ENCODE measurements at places on chromosomes 12 and 14.

GRCh38 chr14:60722357-60723115 is 1.6 kb downstream of the SIX4 start:
- peak; percentile 47 for DNase-seq

DNA sequence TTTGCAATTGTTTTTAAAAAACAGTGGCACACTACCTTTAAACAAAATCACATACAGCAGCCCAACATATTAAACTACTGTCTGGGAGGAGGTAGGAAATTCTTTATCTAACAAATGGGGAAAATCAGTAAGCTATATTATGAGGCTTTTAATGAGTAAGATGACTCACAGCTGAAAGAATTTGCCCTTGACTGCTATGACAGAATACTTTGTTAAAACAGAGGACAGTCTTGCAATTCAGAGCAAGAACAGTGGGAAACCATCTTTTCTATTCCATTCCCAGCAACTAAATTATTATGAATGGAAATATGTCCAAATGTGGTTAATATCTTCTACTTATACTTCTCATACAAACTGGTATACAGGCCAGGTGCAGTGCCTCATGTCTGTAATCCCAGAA is 49.2 kb upstream of the SGPP1 start:
- DNase-seq = no peak

DNA sequence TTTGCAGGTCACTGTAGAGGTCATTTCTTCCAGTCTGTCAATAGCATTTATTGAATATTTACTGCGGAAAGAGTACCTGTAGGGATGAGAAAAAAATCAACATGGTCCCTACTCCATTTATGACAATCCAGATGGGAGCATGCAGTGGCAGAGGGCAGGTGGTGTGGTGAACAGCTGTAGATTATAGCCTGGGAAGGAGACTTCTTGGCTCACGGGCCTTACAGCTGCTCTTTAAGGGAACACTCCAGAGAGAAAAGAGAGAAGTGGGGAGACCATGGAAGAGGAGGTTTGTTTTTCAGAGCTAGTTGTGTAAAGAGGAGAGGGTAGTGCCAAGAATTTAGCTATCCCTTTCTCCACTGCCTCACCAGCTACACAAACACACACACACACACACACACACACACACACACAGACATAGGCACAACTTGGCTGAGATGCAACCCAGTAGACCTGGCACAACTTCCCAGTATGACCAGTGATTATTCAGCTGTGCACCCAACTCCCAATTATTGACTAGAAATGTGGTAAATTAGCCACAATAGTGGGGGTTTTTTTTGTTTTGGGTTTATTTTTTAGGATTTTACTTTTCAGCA is 41.0 kb downstream of the GPHB5 start:
- DNase-seq = no peak

- DNase-seq = no peak
These were observed 308.1 kb downstream of the RPAP3 start for GRCh38 chr12:47397664-47398281.

DNA sequence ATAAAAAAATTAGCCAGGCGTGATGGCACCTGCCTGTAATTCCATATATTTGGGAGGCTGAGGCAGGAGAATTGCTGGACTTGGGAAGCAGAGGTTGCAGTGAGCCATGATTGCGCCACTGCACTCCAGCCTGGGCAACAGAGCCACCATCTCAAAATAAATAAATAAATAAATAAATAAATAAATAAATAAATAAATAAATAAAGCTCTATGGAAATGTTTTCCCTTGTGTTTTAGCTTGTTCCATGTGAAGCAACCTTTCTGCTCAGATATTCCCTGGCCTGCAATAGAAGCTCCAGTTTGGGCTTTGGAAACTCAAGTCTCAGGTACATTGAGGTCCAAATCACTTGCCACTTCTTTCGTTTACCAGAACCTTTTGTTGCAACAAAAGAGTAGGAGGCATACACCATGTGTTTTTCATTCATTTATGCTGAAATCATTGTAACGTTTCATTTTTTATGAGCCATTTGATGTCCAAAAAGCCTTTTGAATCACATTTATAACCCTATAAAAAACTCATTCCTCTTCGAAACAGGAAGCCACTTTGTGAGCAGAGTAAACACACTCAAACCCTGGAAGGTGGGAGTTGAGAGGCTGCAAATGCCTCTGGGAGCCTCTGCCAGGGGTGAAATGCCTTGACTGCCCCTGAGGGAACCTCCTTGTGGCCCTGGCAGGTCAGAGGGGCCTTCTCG is 376.6 kb upstream of the TBX3 start:
- DNase-seq = no peak

DNA sequence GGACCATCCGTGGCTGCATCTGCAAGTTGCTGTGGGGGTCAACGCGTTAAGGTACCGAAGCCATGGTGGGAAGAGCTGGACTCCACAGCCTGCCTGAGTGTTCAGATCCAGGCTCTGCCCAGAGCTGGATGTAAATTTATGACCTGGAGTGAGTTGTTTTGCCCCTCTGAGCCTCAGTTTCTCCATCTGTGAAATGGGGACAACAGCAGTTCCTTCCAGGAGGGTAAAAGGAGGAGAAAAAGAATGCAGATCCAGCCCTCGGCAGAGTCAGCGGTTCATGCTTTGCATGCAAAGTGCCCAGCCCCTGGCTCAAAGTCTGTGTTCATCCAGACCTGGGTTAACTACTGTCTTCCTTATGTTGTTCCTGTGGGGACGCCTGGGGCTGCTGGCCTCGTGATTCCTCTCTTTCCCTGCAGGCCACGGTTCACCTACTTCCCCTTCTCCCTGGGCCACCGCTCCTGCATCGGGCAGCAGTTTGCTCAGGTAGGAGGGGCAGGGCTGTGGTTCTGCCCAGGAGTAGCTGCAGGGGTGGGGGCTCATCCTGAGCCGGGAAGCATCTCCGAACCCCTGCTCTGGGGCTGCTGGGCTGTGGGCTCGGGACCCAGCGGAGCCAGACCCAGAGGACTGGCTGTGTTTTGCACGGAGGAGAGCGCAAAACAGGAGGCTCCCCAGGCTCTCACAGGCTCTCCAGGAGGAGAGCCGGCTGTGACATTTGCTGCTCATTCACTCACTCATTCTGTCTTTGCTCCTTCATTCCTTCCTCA is 41.9 kb downstream of the CYP46A1 start:
- DNase-seq = peak; percentile 17

DNA sequence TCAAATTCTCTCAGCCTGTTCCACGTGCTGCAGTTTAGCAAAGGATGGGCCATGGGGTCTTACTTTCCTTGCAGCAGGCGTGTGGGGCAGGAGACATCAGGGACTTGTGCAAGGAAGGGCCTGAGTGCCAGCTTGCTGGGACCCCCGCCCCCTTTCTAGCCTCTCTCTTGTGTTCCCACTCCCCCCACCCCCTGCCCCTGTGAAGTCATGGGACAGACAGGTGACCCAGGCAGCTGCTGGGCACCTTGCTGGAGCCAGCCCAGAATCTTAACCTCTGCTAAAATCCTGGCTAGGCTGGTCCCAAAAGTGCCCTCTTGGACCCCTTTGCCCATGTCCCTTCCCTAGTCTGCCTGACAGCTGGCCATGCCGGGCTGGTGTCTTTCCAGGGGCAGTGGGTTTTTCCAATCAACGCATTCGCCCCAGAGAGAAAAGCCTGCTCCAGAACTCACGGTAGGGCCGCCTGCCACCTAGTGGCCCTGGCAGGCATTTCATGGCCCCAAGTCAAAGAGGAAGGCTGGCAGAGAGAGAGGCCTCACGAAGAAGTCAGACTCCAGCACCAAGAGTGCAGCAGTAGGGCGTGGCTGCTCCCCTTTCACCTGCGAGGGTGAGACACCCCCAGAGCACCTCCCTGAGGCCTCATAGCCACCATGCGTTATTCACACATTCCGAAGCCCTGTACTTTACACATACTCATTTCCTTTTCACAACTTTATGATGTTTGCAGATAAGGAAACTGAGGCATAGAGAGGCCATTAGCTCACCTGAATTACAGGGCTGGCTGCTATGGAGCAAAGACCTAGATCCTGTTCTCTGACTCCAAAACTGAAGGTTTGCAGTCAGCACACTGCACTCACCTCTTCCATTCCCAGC is 67.4 kb downstream of the LGMN start:
- DNase-seq = peak; percentile 85

GRCh38 chr14:77000340-77001270 is 27.9 kb downstream of the IRF2BPL start:
- DNase-seq = no peak

- DNase-seq = no peak
These were observed 15.1 kb downstream of the NAP1L1 start for GRCh38 chr12:76069339-76069738.

DNA sequence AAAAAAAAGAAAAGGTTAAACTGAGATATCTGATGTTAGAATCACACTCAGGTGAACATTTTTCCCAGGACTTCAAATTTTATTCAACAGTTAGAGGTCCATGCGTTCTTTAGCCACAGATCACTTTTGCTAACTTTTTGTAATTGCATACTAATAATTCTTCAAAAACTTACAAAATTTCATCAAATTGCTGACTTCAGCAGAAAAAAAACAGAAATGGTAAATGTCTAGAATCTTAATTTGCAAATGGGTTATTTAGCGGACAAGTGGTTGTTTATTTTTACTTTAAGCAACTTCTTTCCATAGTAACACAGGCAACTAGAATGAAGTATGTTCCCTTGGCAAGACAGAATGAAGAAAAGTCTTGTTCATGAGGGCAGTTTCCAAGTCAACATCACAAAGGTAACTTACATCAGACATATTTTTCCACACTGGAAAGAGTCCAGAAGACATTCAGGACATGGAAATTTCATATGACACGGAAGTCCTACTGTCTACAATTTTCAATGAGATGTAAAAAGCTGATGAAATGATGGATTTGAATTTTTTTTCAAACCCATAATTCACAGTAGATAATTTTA is 62.5 kb upstream of the SOX5 start:
- no peak for DNase-seq

GRCh38 chr12:49283541-49284429 is 11.2 kb upstream of the PRPH start:
- no peak for DNase-seq

- peak; percentile 69 for DNase-seq
These were observed 139.3 kb upstream of the ARHGAP5 start for GRCh38 chr14:31937730-31938346.

DNA sequence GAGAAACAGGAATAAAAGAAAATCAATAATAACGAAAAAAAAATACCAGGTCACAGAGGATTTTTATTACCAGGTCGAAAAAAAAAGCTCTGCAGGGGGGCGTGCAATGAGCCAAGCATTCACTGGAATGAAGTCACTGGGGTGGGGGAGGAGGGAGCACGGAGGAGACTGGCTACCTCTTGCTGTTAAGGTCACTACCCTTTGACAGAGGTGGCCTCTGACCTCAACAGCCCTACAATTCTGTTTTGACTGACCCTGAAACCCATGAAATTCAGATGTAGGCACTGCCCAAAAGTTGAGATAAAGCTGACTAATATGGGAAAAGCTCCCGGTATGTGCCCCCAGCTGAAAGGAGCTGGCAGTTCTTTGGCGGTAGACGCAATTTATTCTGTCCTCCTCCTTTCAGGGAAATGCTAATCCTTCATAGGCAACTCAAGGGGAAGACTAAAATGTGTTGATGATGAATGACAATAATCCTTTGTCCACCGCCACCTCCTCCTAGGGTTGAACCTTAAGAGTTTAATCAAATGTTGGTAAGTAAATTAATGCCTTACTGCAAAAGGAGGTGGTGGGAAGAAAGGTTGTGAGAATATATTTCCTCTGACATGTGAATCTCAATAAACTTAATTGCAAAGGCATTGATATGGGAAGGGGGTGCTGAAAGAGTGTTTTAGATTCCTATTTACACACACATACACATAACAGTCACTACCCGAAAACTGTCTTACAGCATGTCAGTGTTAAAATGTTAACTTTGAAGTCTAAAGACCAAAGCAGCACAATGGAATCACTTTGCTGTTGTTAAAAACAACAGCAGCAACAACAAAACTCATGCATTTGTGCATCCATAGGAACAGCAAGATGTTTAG is 6.3 kb upstream of the RIC8B start:
- no peak for DNase-seq

DNA sequence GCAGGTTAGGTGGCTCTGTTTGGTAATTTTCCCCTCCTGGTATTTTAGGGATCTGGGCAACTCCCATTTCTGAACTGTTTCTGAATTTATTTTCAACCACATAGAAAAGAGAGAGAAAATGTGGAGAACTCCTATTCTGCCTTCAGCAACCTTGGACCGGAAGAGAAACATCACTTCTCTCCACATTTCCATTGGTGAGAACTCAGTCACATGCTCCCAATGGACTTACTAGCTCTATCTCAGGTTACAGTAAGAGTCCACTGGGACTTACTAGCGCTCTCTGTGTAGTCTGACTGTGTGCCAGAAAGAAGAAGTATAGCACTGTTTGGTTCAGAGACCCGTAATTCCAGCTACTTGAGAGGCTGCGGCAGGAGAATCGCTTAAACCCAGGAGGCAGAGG is 383.2 kb downstream of the DUSP6 start:
- DNase-seq = no peak

- peak; percentile 47 for DNase-seq
These were observed 69.3 kb upstream of the USP15 start for GRCh38 chr12:62190689-62191490.

GRCh38 chr12:10756194-10756593 is 33.1 kb upstream of the YBX3 start:
- no peak for DNase-seq

GRCh38 chr14:95547272-95547625 is 12.4 kb downstream of the GLRX5 start:
- no peak for DNase-seq

DNA sequence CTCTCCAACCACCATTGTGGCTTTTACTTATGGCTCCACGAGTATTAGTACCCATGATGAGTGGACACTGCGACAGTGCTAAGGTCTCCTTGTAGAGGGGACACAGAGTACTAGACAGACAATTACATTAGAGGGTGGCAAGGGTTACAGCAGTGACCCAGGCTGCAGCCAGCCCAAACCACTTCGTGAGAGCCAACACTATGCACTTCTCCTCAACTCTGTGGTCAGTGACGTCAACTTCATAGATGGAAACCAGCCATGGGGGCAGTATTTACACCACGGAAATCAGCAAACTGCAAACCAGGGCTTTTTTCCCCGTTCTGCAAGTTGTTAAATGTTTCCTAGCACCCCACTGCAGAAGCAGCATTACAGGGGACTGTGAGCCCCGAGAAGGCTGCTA is 61.6 kb upstream of the ZFP36L1 start:
- no peak for DNase-seq

DNA sequence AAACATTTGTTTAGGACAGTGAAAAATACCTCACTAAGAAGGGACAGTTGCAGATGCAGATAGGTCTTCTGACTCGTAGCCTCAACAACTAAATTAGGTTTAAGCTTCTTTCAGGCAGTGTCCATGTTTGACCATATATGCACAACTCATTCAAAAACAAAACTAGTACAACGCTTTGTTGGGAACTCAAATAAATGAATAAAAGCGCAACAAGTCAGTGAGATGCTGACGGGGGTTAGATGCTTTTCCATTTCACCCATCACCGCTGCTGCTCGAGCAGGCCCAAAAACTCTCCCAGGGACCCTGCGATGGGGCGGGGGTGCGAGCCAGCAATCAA is 633 bp downstream of the RPAP3 start:
- no peak for DNase-seq

DNA sequence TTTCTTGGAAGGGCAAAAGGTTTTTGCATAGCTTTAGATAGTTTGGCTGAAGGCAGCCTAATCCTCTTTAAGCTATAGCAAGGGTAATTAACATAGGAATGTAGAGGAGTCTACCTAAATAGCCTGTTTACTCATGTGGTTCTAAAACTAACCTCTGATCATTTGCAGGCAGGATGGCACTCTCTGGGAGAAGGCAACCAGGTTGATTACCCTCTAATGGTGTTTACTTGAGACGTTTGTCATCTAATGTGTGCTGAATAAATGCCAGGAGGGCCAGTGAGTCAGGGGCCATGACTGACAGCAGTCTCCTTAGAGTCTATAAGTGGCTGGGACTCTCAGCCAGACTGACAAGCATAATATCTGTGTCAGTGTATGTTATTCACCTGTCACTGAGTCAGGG is 286.4 kb downstream of the PCNX1 start:
- DNase-seq = no peak
